ENCODE measurements at places on chromosomes 6 and 20.

DNA sequence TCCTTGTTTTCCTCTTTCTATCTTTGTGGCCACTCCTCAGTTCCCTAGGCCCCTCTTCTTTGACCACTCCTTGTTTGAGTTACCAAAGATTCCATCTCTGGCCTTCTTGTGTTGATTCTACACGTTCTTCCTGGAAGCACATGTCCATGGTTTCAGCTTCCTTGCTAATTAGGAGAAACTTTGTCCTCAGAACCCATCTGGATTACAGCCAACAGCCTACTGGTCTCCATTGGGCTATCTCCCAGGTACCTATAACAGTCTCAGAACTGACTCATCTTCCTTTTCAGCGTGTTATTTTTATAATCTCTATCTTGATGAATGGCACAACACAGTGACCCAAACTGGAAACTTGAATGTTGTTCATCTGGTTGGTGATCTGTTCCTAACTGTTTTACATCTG lies 17.5 kb downstream of the PTPRA start:
- DNase-seq, result no peak

DNA sequence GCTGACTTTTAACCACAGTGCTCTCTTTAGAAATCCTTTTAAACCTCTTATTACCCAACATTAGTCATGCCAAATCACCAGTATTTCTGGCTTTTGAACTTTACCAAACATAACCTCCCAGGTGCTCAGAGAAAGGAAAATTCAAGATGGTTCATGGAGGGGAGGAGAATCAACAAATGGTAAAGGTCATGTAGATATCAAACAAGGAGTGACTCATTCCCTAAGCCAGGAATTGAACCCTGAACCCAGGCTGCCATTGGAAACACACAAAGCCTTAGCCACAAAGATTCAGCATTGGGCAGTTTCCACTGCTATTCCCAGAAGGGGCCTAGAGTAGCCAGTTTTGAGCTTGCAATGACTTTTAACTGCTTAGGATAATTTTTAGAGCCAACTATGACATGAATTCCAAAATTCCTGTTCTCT lies 21.6 kb upstream of the ENTPD6 start:
- no peak for DNase-seq

GRCh38 chr6:31321820-31322219 lies 35.2 kb downstream of the HLA-B start:
- no peak for DNase-seq

- peak; percentile 57 for DNase-seq
These were observed 21.2 kb upstream of the NFATC2 start for GRCh38 chr20:51563486-51564332.
